ENCODE measurements at places on chromosomes 7 and 10.
A peak's percentile ranks its signal among the peaks of the same experiment; 100 is the strongest.

DNA sequence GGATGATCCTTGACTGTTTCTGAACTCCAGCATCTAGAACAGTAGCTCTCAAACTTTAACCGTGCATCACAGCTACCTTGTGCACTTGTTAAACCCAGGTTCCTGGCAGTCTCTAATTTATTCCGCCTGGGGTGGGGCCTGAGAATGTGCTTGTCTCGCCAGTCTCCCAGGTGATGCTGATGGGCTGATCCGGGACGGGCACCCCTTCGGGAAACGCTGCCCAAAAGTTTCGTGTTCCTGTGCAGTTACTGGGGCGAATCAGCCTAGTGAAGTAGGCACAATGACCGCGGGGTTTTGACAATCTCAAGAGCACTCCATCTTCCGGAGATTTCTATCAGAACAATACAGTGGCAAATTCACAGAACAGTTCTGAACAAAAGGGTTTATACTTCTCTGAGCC, 29.9 kb downstream of the ADCYAP1R1 start:
- no peak for DNase-seq

DNA sequence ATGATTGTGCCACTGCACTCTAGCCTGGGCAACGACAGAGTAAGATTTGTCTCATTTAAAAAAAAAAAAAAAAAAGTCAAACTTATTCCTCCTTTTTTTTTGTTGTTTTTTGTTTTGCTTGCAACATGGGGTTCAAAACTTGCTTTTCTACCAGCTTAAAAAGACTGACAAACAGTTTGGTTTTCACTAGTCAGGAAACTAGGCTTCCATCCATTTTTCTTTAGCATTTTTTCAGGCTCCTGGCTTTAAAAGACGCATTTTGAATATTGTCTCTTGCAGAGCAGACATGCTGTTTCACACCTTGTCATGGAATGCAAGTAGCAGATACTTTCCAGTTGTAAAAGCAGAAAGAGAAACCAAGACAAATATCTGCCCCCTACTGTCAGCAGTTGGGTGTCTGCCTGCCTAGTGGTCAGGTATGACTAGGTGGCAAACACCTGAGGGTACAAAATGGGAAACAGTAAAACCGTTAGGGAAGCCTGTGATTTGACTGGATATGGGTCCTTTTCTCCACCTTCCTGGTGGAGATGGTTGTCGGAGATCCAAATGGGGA, 139.9 kb downstream of the CCDC71L start:
- DNase-seq: no peak

DNA sequence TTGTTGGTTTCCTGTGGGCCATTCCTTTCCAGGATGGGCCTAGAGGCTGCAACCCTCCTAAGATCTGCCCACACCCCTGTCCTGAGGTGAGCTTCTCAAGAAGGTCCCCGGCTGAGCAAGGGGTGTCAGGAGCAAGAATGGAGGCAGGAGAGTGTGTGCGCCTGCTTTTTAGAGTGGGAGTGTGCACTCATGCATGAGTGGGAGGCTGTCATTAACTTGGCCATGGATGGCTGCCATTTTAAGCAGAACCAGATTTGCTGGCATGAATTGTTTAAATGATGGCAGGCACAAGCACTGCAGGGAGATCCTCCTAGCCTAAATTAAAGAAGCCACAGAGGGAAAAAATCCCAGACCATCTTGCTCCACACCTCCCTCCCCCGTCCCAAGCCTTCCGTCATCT, 2.9 kb upstream of the SGPL1 start:
- DNase-seq: no peak

GRCh38 chr10:107856047-107856315, 691.5 kb upstream of the SORCS1 start:
- DNase-seq: no peak

DNA sequence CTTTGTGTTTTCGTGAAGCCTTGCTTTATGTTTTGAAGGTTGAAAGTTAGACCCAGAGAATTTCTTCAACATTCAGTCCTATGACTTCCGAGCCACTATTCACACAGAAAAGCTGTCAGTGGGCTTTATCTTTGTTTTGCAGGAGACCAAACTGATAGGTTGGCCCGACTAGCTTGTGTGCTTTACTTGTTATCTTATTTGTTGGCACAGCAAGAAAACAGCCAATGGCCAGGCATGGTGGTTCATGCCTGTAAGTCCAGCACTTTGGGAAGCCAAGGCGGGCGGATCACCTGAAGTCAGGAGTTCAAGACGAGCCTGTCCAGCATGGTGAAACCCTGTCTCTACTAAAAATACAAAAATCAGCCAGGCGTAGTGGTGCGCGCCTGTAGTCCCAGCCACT, 16.0 kb upstream of the GDI2 start:
- no peak for DNase-seq

DNA sequence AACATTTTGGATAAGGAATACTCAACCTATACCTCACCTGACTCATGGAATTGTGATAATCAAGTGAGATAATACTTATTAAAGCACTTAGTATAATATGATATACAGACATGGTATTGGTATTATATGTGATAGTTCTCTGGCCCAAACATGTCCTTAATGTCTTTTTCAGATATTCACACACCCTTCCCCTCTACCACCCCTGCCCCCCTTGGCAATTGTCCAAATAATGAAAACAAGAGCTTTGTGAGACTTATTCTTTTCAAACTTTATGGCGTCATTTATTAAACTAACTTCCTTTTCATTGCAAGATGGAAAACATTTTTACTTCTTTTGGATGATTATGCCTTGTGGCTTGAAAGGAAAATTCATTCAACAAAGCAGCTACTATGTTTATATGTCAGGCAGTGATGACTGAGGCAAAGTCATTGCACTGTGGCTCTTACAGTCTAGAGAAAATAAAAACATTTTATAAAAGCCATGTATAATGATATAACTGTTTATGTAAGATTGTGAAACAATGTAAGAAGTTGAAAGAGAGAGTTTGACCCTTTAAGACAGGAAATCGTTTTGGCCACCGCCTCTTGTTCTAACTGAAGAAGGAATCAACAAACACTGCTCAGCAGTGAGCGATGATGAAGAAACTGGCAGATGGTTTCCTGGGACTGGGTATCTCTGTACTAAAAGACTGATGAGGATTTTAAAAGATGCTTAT, 27.4 kb downstream of the MINPP1 start:
- DNase-seq: no peak

DNA sequence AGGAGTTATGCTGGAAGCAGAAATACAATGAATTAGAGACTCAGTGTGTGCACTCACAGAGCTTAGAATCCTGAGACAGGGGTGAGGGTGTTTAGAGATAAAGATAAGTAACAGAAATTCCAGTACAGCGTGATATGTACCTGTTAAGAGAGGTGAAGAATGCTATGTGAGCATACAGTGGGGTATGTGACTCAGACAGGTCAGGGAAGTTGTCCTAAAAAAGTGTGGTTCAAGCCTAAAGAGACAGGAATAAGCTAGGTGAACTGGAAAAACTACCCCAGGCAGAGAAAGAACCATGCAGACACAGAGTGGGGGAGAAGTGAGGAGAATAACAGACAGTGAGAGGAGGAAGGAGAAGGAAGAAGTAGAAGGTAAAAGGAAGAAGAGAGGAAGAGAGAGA, 8.6 kb downstream of the SMIM30 start:
- no peak for DNase-seq

GRCh38 chr7:73812996-73813395, 17.8 kb upstream of the CLDN4 start:
- DNase-seq: no peak

GRCh38 chr7:66255534-66256100, 50.5 kb downstream of the TPST1 start:
- DNase-seq: no peak

- DNase-seq: no peak
These were observed 2.1 kb downstream of the SAMD9L start for GRCh38 chr7:93146036-93146435.

- DNase-seq: no peak
These were observed 15.3 kb downstream of the ZFAND4 start for GRCh38 chr10:45657033-45657926.

GRCh38 chr10:9681655-9682054, 1336.0 kb upstream of the CELF2 start:
- no peak for DNase-seq

DNA sequence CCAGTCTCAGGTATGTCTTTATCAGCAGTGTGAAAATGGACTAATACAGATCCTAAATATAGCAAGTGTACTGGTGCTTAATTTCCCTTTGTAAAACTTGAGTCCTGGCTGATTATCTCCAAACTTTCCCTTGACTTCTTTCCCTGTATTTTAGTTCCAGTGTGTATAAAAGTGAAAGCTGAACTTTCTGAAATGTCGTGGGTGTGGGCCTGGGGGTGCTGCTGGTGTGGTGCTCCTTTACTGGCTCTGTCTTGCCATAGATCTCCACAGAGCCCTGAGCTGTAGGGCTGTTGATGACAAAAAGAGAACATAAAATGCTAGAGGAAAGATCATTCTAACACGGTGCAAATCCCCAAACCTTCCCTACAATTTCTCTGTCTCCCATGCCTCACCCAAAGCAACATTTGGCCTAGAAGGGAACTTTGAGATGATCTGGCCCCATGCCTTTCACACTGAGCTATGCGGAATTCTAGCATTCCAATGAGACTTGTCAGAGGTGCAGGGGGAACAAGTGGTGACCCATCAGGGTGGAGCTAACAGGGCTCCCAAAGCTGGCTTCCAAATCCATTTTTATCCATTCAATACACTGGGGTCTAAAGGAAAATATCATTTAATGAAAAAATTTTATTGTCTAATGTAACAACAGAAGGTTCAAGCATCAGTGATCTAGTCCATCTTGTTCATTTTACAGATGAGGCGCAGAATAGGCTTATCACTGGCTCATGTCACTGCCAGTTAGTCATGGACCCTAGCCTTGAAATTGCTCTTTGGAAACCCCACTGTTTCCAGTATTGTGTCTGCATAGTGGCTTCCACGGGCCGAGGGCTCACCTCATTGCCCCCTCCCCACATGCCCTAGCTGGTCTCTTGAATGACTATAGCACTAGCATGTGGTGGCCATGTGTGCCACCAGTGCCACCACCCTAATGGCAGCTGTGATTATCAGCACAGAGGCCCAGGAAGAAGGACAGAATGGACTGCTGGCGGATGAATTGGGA, 1000.9 kb downstream of the LRMDA start:
- DNase-seq: peak; percentile 48

Measured in NT2/D1 (cell line).